DMS79 treated with DMSO at 0.1 percent for 48 hours (cell line): ENCODE measurements at places on chromosomes 5 and 9.
A peak's percentile ranks its signal among the peaks of the same experiment; 100 is the strongest.

DNA sequence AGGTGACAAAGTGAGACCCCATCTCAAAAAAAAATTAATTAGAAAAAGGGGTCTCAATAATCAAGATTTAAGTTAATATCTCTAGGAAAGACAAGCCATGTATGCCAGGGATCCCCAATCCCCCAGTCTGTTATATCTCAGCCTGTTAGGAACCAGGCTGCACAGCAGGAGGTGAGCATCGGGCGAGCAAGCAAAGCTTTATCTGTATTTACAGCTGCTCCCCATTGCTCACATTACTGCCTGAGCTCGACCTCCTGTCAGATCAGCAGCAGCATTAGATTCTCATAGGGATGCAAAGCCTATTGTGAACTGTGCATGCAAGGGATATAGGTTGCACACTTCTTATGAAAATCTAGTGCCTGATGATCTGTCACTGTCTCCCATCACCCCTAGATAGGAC is 116.8 kb downstream of the TARS1 start:
- DNase-seq = no peak

GRCh38 chr5:133034064-133034463 is 7.7 kb upstream of the ZCCHC10 start:
- DNase-seq = no peak

GRCh38 chr5:103834216-103834615 is 271.6 kb upstream of the NUDT12 start:
- DNase-seq = no peak

DNA sequence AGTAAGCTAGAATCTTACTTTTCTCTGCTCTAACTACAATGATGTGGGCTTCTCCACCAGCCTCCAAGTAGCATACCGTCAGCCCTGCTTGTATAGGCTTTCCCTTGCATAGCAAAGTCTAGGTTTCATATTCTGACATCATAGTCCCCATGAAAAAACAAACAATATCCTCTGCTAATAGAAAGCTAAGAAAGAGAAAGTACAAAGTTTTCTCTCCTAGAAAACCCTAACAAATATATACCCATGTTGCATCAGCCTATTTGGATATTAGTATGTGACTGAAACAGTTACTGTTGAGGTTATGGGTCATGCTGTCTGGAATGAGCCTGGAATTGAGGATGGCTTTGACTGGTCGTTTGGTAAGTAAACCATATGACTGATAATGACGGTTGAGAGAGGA is 1696.0 kb downstream of the MAT2B start:
- no peak for DNase-seq

DNA sequence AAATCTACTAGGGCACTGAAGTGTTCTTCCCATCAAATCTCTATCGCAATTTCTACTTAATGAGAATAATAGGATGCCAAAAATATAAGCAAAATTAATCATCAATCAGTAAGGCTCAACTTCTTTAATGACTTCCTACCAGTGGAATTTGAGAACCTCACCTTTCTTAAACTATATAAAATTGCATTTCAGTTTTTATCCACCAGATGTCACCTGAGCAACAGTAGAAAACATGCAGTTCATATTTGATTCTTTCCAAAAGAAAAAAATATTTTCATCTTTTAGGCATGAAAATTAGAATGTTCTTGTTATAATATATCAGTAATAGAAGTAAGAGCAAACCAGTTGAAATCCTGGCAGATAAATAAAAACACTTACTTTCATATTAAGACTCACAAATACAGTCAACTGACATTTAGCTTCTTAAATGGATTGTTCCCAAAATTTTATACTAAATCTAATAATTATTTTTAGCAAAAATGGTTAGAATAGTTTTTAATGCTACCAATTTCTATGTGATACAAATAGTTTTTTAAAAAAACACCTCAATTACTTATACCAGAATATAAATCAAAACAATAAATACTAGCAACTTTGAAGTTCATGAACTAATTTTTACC is 13.4 kb upstream of the CCDC112 start:
- DNase-seq = peak; percentile 9

- no peak for DNase-seq
Measured at GRCh38 chr5:60520451-60521227, 179.3 kb downstream of the DEPDC1B start.

DNA sequence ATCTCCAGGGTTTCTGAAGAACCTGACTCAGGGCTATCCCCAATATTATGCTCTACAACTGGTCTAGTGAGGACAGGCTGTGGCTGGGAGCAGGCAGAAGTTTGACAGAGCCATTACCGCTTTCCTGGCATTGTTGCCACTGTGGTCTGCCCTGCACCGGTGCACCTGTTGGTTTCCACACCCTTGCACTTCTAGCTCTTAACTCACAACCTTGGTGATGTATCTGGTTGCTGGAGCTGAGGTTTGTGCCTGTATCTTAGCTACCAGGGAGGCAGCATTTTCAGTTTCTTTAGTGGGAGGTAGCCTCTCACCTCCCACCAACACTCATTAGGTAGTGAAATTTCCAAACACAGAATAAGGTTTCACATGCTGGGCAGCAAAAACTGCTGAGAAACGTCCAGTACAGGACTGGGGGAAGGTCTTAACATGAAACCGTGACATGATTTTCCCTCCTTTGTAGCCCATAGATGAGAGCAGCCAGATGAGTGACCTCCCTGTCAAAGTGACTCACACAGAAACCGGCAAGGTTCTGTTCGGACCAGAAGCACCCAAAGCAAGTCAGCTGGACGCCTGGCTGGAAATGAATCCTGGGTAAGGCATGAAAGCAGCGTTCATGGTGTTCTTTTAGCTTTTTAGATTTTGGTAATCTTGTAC is 57.7 kb downstream of the SMARCA2 start:
- no peak for DNase-seq

- DNase-seq = no peak
Measured at GRCh38 chr5:83095957-83096539, 18.7 kb downstream of the XRCC4 start.

GRCh38 chr5:158970569-158971014 is 129.1 kb downstream of the EBF1 start:
- DNase-seq = no peak

GRCh38 chr5:116953251-116953930 is 378.8 kb upstream of the SEMA6A start:
- DNase-seq = no peak

GRCh38 chr5:181161534-181162175 is 14.3 kb downstream of the OR2V2 start:
- DNase-seq = no peak

DNA sequence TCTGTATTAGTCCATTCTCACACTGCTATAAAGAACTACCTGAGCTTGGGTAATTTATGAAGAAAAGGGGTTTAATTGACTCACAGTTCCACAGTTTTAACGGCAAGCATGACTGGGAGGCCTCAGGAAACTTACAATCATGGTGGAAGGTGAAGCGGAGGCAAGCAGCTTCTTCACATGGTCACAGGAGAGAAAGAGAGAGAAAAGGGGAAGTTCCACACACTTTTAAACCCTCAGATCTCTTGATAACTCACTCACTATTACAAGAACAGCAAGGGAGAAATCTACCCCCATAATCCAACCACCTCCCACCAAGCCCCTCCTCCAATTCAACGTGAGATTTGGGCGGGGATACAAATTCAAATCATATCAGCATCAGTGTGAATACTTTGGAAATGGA is 133.4 kb upstream of the SLC30A5 start:
- no peak for DNase-seq

GRCh38 chr5:32583582-32584232 is 1.6 kb upstream of the SUB1 start:
- no peak for DNase-seq

- DNase-seq = peak; percentile 64
Measured at GRCh38 chr5:143108498-143109128, 294.9 kb downstream of the NR3C1 start.

- no peak for DNase-seq
Measured at GRCh38 chr5:15695215-15695731, 195.3 kb downstream of the FBXL7 start.

DNA sequence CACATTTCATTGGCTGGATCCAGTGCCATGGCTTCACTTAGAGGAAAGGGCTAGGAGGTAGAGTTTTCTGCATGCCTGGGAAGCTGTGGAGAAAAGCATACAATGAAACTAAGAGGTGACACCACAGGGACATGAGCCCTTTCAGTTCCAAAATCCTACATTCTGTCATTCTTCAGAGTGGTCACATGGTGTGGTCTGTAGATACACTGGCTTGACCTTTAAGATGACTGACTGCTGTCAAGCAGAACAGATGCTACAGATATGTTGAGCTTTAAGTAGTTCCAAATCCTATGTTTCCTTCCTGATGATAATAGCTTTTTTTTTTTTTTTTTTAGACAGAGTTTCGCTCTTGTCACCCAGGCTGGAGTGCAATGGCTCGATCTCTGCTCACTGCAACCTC is 26.2 kb downstream of the DMRT3 start:
- no peak for DNase-seq

DNA sequence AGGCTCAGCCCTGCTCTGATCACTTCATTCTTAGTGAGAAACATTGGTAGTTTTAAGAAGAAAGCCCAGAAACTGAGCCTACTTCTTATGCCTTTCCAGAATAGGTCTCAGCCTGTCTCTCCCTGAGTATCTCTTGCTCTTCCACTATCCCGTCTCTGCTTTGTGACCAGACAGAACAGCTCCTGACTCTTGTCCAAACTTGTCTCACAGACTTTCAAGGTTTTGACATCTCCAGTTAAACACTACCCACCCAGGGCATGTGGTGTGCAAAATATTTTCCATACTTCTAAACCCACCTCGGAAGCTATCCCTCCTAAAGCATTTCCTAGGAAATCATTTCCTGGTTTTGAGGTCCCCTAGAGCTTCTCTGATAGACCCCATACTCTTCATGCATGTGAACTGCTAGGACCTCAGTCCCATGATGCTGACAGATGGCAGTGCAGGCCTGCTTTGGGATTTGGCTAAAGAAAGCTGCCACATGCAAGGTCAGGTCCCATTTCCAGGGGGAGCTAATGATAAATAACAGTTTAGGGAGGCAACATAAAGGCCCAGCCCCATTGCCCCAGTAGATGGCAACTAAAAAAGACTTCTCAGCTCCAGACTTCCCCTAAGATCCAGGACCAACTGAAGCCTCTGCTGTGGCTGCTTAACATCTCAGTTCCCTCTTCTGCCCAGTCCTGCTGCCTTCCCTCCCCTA is 211.5 kb downstream of the MED10 start:
- no peak for DNase-seq

DNA sequence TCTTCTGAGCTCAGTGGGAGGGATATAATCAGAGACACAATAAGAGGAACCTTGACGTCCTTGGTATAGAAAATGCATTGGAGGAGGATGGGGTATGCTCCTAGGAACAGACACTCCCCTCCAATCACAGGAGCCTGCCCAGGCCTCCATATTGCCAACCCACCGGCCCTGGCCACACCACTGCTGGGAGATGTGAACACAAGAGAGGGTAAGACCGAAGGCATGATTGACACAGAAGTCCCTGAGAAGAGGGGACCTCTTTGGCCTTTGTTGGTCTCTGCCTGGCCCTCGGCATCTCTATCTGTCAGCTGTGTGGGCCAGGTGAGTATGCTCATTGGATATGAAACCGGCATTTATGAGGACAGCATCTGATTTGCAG is 62.0 kb downstream of the CRB2 start:
- no peak for DNase-seq

DNA sequence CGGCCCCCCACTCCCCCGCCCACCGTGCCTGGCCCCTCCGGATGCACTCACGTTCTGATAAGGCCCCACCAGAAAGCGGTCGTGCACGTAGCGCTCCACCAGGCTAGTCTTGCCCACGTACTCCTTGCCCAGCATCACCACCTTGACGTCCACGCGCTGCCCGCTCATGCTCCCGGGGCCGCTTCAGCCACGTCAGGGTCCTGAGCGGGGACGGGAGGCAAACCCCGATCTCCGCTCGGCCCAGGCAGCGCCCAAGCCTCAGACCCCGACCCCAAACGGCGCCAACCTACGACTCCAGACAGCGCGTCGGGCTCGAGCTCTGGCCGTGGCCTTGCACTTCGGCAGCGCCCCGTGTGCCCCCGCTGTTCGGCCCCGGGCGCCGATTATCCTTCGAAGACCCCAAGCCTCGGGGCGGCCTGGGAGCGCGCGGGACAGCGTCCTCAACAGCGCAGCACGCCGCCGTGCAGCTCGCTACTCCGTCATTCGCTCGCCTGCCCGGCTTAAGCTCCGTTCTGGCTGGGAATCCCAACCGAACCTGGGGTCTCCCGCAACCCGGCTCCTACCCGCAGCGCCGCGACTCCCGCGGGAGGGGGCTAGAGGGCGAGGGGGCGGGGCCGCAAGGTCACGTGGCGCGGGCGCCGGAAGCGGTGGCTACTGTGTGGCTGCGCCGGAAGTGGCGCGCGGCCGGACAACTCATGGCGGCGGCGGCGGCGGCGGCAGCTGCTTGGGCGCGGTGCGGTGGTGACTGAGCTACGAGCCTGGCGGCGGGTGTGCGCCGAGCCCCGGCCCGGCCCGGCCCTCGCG is at the start of the genes PRELID1 and RAB24:
Gene PRELID1, plus strand, starts transcription at position 679 of the 804 bp plus-strand sequence. CDS start 187 bp downstream, outside the sequence.
Gene RAB24, minus strand, starts transcription at position 599 of the 804 bp plus-strand sequence. Its CDS starts 431 bp downstream, at position 168.
- DNase-seq = peak; percentile 18

GRCh38 chr9:98892288-98892687 is 51.4 kb upstream of the COL15A1 start:
- no peak for DNase-seq

DNA sequence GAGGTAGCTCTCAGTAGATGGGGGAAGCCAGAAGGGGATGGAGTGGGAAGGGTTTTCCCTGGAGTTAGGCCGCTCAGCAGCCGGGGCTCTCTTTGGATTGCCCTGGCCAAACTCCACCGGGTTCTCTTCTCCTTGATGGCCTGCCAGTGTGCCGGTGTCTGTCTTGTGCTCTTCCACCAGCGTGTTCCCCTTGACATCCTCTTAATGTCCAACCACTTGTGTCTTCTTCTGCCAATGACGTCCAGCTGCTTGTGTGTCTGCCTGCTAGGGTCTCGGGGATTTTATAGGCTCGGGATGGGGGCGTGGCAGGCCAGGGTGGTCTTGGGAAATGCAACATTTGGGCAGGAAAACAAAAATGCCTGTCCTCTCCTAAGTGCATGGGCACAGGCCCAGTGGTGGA is 313.1 kb upstream of the PUM3 start:
- DNase-seq = no peak

- DNase-seq = no peak
Measured at GRCh38 chr9:7243838-7244237, 486.1 kb downstream of the KDM4C start.

GRCh38 chr9:85973238-85973637 is 32.3 kb downstream of the NAA35 start:
- DNase-seq = no peak

DNA sequence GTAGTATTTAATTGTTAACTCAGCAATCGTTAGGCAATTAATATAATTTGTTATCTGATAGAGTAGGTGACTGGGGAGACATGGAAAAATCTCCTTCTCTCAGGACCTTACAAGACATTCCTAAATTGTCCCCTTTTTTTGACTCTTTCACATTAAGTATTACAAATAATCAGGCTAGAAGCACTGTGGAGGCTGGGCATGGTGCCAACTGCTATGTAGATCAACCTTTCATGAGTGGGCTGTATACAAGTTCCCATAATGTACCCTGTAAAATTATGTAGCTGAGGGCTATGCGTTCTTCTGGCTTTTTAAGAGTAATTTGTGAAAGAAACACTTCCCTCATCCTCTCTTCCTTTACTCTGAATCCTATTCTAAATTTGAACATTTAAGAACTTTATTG is 140.2 kb downstream of the NFIB start:
- DNase-seq = peak; percentile 49

GRCh38 chr5:173680660-173681242 is 64.3 kb upstream of the BOD1 start:
- no peak for DNase-seq
